ENCODE measurements at places on chromosomes 5 and 9.

DNA sequence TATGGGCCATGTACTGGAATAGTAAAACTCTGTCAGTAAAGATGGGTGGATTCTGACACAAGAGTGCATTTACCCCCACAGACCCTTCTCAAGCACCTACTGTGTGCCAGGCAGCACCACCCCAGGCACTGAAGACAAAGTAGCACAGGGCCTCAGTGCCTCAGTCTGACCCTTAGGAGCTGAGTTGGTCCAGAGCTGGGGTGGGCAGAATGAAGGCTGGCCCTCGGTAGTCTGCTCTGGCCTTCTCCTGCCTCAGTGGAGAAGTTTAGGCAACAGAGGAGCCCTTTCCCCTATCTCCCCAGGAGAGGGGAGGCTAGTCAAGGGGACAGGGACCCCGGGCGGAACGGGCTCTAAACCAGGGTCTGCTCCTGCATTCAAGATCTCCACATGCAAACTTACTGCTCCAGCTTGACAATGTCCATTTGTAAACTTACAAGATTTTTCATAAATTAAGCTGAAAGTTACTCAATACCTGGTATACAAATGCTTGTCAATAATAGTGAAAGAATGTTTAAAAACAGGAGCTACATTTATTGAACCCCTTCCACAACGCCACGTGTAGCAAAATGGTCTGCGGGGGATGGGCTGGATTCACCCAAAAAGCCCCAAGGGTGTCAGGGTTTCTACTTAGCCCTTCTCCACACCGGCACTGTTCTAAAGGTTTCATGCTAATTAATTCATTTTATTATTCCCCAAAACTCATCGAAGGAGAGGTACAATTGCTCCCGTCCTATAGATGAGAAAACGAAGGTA, 1.5 kb downstream of the VDAC1 start:
- no peak for DNase-seq

DNA sequence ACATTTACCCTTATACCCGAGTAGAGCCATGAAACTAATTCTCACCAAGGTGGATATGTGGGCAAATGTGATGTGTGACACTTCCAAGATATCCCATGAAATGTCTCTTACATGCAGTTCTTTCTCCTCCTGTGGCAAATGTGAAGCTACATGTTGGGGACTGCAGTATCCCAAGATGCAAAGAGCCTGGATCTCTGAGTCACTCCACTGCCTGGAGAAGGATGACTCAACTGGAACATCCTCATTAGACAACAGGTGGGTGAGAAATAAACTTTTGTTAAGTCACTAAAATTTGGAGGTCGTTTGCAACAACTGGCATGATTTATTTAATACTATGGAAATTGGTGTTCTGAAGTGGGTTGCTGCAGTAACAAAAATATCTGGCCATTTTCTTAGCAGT, 36.5 kb upstream of the TENT4A start:
- DNase-seq, result no peak

- DNase-seq, result no peak
These were observed 1.3 kb downstream of the ANXA1 start for GRCh38 chr9:73152953-73153352.

- no peak for DNase-seq
These were observed 577.0 kb upstream of the DAB2 start for GRCh38 chr5:40001796-40002195.

Data from stimulated activated CD8-positive, alpha-beta memory T cell treated with anti-CD3 and anti-CD28 coated beads, Interleukin-4, amount 100 ng/mL, for 1 hour (primary cell).